Spinal cord (tissue), 10 donors: ENCODE measurements at places on chromosomes 13 and 19.

DNA sequence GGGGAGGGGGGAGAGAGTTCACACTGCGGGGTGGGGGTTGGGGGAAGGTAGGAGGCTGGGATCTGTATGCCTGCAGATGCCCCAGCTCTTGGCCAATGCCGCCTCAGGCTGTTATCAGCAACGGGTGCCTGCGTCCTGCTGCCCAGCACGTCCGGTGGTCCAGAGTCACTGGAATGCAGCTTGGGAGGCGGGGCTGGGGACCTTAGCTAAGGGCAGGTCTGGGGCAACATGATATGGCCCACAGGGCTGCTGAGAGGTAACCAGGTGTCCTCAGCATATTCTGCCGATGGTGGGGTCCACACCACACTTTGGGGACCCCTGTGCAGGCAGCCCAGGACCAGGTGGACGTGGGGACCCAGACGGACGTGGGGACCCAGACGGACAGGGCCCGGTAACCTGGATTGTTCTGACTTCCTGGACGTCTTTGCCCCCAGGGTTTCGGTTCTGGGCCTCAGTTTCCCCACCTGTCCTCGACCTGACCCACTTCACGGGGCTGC, 668 bp upstream of the ARHGAP45 start:
- no peak for DNase-seq

DNA sequence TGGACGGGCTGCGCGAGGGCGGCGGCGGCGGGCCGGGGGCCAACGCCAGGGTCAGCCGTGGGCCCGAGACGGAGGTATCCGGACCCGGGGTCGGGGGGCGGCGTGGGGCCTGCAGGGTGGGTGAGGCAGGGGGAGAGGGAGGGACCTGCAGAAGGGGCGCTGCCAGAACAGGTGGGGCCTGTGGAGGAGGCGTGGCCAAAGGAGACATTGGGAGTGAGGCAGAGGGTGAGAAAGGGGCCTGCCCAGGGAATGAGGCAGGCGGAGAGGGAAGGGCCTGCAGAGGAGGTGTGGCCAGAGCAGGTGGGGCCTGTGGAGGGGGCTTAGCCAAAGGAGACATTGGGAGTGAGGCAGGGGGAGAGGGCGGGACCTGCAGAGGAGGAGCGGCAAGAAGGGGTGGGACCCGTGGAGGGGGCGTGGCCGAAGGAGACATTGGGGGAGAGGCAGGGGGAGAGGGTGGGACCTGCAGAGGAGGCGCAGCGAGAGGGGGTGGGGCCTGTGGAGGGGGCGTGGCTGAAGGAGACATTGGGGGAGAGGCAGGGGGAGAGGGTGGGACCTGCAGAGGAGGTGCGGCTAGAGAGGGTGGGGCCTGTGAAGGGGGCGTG, 4.2 kb downstream of the PRR36 start:
- DNase-seq: no peak

DNA sequence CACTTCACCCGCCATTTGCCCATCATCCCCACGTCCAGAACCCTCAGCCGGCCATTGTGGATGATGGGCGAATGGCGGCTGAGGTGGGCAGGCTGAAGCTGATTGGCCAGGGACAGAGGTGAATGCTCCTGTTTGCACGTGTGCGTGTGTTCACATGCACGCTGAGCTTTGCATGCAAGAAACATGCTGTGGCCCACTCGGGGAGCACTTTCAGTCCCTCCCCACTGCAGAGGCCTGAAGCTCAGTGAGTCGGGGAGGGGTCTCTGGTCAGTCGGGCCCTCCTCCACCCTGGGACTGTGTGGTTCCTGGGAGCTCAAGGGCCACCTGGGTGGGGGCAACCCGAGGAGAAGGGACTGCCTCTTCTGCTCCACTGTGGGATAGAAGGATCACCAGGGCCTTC, 24.9 kb downstream of the CEBPA start:
- no peak for DNase-seq

- DNase-seq: no peak
Observed at GRCh38 chr19:10593820-10594637, 6.9 kb upstream of the AP1M2 start.

DNA sequence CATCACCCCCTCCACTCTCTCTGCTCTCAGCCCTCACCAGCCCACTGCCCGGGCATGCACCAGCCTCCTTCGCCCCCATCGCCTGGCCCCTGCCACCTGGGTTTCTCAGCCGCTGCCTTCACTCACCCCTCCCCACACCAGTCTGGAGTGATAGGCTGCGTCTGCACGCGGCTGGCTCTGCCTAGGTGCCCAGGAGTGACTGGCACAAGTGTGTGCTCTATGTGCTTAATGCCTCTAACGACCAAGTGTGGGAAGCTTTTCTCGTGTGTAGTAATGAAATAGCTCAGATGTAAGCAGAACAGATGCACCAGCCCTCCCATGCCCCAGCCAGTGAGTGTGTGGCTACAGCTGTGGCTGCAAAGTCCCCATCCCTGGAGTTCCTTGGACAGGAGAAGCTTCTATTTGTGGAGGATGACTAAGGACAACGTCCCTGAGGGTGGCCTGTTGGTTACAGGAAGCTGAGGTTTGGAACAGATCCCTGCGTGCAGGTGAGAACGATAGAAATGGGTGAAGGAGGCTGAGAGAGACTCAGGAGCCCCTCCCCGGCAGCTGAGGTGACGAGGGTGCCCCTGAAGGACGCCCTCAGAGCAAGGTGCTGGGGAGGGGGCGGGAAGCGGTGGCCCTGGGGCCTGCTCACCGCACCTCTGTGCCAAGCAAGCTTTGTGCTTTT, 35.6 kb downstream of the ATP11A start:
- no peak for DNase-seq
